Renal cortical epithelial cell (primary cell): ENCODE measurements at places on chromosomes 7 and 10.
A peak's percentile ranks its signal among the peaks of the same experiment; 100 is the strongest.

- no peak for DNase-seq
Observed at GRCh38 chr10:64086083-64086767, 565.0 kb downstream of the REEP3 start.

GRCh38 chr7:149855361-149856305 lies 17.5 kb downstream of the ZNF862 start:
- peak; percentile 70 for DNase-seq

- DNase-seq, result no peak
Observed at GRCh38 chr7:149292462-149292823, 30.4 kb downstream of the ZNF783 start.

DNA sequence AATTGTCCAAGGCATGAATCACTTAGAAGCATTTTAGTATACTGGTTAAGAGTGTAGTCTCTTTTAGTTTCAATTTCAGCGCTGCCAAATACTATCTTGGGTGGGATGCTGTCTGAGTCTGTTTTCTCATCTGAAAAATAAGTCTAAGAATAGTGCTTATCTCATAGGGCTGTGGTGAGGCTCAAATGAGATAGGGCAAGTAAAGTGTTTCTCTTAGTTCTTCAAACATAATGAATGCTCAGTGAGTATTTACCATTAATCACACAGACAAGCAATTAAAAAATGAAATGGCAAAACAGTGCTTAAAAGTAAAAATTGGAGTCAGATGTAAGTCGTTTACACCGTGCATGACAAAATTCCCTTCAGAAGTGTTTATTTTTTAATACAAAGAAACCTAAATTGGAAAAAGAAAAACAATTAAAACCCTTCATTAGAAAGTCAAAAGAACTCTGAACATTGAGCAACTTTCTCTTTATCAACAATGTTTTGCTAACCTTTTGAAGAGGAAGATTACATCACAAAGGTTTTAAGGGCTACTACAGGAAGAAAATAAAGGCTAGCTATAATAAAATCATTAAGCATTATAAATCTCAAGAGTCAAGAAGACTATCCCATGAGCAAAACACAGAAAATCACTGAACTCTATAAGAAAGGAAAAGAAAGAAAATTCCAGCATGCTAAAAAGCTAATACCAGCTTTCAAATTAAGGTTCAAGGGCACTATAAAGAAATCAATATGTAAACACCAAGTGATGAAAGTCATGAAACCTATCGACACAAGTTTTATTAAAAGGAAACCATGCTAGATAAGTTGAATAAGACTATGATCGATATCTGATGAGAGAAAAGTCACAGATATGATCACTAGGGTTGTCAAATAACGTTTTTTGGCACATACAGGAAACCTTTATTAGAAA lies 45.6 kb upstream of the C1GALT1 start:
- DNase-seq, result peak; percentile 23

- DNase-seq, result no peak
Observed at GRCh38 chr7:101921061-101921460, 103.6 kb downstream of the CUX1 start.

GRCh38 chr7:150356265-150356897 lies 12.2 kb upstream of the REPIN1 start:
- no peak for DNase-seq

DNA sequence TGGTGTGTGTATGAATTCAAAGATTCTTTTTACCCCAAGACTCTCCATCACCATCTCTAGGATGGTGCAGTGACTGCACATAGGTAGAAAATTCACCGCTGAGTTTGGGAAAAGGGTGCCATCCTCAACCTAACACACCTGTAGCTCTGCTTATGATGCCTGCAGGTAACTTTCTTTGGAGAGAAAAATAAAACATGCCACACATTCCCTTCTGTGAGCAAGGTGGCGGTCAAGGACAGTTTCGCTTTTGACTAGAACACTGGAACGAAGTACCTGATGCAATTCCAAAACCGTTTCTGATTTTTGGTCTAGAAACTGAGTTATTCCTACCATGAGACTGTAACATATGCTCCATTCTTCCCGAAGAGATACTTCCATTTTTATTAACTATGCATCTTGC lies 205.6 kb downstream of the FGFR2 start:
- no peak for DNase-seq

DNA sequence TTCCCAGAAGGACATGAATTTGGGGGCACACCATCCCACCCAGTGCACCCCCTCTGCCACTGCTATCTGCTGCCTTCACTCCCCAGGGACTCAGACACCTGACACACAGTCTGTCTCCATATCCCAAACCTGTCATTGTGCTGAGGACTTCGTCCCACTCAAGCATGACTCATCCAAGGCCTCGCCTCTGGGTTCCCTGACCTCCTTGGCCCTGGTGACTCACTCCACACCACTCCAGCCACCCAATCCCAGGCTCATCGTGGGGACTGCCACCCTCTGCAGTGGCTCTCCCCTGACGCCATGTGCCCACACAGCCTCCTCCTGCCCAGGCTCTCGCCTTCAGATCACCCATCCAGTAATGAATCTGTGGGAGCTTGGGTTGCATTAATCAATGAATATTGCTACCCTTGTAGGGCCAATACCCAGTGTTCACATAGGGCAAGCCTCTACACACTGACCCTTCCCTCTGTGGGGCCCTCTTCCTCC lies 6.6 kb upstream of the INSIG1 start:
- peak; percentile 85 for DNase-seq

DNA sequence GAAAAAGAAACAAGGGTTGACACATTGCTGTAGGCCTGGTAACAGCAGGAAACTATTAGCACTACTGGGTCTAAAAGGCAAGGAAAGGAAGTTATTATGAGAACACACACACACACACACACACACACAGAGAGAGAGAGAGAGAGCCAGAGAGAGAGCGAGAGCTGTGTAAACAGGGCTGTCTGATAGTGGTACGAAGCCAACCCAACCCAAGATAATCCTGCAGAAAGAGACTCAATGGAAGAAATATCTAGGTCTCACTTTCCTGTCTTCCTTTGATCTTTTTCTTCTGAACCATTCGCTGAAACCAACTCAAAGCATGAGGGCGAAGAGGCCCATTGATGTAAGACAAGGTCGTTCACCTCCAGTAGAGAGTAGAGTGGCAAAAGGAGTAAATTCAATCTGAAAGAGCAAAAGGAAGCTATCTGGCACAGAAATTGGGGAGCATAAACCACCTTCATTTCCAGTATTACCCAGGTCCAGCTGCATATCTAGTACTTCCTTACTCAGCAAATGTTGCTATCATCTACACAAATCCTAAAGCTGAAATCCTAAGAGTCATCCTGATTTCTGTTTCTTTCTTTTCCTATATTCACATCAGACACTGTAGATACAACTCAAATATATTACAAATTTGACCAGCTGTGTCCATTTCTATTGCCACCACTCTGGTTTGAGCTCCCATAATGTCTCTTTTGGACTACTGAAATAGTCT lies 110.2 kb downstream of the TMEM26 start:
- no peak for DNase-seq

GRCh38 chr10:51430506-51430905 lies 268.9 kb downstream of the CSTF2T start:
- no peak for DNase-seq

DNA sequence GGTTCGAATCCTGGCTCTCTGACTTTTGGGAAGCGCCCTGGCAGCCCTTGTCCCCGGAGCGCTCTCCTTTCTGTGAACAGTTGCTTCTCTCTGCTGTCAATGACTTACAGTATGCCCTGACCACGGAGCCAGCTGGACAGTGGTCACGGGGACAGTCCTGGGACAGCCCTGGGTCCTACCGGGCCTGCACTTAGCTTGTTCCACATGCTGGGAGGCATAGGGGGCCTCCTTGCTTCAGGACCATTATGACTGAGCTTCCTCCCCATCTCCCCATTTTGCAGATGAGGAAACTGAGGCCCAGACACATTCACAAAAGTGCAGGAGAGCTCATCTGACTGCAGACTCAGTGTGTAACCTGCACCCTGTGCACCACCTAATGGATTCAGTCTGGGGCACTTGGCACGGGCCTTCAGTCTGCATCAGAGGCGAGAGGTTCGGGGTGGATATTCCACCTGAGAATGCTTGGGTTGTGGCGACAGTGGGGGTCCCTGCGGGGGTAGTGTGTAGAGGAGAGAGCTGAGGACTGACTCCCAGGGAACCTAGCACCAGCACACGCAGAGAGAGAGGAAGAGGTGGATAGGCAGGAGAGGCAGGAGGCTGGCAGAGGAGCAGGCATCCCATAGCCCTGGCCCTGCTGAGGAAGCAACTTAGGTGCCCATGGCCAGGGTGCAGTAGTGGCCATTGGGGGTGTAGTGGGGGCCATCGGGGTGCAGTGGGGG lies 1.6 kb downstream of the DOCK1 start:
- DNase-seq, result no peak

GRCh38 chr10:28411136-28411460 lies 108.2 kb upstream of the MPP7 start:
- no peak for DNase-seq

GRCh38 chr10:88019753-88020152 lies 156.3 kb downstream of the PTEN start:
- no peak for DNase-seq
